ENCODE measurements at places on chromosomes 2 and 18.

DNA sequence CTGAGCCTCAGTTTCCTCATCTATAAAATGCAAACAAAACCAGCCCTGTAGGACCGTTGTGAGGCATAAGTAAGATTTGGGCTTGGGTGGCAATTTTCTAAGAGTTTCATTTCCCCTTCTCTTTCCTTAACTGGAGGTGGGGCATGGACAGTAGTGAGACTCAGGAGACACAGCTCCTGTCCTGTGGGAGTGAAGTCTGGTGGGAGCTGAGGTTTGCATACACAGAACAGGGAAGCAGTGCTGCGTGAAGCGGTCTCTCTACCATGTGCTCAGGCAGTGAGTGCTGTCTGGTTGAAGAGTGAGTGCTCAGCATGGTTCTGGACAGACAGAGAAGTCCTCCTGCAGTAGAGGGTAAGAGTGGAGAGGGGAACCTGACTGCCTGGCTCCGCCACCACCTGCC lies 62.3 kb upstream of the MCFD2 start:
- DNase-seq, result no peak

DNA sequence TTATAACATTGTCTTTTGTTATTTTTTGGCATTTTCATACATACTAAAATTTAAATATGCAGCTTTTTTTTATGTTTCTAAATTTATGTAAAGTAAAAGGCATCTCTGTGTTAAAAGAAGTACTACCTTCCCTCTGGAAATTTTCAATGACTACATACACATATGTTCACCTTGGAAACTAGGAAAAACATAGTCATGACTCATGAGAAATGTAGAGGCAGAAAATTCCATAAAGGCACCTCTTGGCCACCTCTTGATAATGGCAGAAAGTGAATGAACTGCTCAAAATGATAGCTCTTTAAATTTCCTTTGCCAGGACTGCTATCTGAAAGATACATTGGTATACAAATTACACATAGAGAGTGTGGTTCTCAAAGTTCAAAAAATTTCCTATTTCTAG lies 889.1 kb upstream of the ZEB2 start:
- DNase-seq, result no peak

- DNase-seq, result peak; percentile 49
Observed at GRCh38 chr2:96325884-96326255, 753 bp downstream of the ITPRIPL1 start.

DNA sequence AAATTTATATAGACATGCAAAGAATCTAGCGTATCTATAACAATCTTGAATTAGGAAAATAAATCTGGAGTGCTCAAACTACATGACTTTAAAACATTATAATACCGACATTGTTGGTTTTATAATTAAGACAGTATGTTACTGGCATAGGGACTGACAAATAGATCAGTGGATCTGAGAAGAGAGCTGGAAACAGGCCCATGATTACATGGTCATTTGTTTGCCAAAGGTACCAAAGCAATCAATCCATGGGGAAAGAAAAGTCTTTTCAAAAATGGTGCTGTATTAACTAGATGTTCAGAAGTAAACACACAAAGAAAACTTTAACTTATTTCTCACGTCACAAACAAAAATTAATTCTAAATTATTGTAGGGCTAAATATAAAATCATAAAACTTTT lies 124.2 kb downstream of the BCL2L11 start:
- DNase-seq, result no peak

DNA sequence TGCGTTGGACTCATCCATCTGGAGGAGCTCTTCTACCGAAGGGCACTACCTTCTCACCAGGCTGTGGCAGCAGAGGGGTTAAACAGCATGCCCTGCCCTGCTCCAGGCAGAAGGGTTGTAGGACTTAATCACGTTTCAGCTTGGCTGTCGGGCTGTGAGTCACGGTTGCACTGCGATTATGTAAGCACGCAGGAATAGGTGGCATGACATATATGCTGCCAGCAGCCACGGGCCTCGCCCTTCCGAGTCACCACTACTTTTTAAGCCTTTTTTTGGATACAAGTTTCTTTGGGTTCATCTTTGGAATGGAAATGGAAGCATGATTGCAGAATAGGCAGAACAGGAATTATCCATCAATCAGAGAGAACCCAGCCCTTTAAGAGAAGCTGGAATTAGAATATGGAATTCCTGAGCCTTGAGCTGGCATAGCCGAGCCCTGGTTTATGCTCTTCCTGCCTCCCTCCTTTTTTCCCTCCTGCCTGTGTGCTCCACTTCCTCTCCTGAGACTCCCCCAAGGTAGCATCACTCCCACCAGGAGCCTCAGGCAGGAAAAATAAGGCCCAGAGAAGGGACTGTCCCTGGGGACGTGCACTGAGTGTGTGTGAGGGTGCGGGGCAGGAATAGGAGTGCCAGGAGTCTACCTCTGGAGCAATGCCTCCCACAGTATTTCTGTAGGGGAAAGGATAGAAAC lies 86.8 kb downstream of the SEMA4F start:
- peak; percentile 64 for DNase-seq

GRCh38 chr2:120809609-120810440 lies 74.2 kb downstream of the GLI2 start:
- no peak for DNase-seq

GRCh38 chr2:190718652-190719526 lies 70.0 kb downstream of the NAB1 start:
- peak; percentile 82 for DNase-seq

DNA sequence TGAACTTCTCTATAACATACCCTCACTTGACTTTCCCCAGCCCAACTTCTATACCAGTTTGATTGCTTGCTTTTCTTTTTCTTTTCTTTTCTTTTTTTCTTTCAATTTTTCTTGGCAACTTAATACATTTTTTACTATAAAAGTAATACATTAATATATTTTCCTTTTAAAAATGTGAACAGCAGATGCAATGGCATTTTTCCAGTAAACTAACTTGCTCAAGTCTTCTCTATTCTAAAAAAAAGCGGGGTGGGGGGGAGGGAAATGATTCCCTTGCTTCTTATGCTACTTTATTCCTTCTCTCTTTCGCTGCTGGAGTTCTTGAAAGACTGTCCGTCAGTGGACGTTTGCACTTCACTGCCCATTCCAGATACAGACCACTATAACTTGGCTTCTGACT lies 70.5 kb downstream of the RBMS1 start:
- DNase-seq, result no peak

GRCh38 chr2:42124011-42124785 lies 45.0 kb upstream of the EML4 start:
- peak; percentile 63 for DNase-seq

DNA sequence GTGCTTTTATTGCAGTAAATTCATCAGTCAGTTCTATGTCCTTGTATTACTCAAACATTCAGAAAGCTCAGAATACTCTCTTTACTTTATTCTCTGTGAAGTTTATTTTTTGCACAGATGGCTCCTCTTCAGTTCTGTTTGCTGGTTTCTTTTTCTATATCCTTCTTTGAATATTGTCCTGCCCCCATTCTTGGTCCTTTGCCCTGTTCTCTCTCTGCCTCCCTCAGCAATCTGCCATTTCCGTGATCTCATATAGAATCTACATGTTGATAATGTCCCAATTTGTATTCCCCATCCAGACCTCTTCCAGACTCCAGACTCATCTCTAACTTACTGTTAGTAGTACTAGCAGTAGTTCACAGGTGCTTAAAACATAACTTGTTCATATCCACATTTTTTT lies 102.6 kb downstream of the HNMT start:
- no peak for DNase-seq

DNA sequence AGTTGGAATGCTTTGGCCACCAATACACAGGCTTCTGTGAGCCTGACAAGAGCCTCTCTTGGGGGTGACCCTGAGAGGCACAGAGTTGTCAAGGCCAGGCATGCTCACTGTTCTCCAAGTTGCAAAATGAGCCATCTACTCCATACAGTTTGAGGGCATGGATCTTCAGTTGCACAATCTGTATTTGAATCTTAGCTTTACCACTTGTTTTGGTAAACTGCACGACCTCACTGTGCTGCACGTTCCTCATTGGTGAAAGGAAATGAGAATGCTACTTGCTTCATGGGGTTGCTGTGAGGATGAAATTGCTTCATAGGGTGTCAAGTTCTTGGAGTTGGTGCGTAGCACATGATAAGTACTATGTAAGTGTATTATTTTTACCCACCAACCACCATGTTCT lies 12.0 kb upstream of the HAAO start:
- no peak for DNase-seq

DNA sequence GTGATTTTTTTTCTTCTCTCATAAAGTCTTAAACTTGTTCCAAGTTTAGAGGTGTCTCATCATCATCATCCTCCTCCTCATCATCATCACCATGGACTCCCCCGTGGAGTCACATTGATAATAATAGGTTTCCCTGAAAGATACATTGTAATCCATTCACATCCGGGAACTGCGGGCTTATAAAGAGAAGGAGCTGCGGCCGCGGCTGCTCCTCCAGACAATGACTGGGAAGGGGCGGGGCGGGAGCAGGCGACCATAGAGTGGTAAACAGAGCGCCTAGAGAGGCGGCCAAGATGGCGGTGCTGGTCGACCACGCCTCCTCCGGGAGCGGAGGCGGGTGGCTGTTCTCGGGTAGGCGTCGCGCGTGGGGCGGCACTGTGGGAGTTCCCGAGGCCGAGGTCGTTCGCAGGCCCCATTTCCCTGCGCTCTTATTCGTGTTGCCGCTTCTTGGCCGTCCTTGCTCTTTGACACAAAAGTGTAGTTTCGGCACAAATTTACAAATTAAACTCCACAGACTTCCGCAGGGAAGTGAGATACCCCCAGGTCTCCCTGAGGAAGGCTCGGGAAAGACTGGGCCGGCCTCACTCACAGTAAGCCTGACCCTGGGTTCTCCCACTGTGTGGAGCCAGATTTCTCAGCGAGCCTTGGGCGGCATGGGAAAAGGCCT lies 1.8 kb upstream of the TCF4 start:
- peak; percentile 100 for DNase-seq

DNA sequence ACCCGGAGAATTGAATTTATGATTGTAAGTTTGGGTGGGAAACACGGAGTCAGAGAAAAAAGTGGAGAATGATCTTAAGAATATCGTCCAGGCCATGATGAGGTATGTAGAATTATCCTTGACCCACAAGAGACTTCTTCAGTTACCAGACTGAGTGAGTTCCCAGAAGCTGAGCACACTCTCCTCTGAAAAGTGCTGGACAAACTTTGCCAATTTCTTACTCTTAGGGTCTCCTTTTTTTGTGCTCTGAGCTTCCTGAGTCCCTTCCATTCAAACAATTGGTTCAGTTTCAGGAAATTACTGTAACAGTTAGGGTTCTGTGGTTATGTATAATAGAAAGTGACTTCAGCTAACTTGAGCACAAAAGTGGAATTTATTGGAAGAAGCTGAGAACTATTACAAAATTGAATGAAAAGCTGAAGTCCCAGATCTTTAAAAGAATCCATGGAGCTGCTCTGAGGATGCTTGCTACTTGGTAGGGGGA lies 50.6 kb upstream of the EHBP1 start:
- DNase-seq, result no peak

GRCh38 chr18:73752546-73752945 lies 395.1 kb downstream of the FBXO15 start:
- peak; percentile 74 for DNase-seq

- DNase-seq, result no peak
Observed at GRCh38 chr18:79495591-79496071, 99.9 kb downstream of the NFATC1 start.

DNA sequence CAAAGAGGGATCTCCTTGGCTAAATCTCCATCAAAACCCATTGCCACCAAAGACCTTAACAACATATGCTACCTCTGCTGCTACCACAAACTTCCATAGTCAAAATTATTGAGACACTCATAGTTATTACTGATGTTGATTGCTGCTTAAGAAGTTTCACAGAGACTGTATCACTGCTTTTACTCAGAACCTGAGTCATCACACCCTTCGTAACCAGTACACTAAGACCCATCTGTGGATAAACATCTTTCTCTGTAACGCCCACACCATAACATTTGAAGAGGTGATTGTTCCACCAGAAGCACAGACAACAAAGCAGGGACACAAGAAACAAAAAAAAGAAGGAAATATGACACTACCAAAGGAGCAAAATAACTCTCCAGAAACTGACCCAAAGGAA lies 1563.1 kb downstream of the LRP1B start:
- peak; percentile 27 for DNase-seq

DNA sequence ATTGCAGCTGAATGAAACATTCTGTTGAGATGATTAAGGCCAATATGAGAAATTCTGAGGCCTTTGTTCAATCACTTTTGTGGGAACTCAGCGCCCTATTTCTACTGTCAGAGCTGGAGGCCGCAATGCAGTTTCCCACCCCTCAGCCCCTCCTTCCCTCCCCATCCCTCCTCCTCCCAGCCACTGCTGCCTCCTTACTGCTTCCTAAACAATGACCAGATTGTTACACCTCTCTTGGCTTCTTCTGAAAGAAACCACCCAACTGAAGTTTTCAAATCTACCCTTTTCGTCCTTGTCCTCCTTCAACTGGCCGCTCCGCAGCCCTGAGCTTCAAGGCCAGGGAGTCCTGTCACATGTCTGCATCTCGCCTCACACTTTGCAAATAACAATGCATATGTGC lies 36.7 kb upstream of the MAPK4 start:
- DNase-seq, result no peak

DNA sequence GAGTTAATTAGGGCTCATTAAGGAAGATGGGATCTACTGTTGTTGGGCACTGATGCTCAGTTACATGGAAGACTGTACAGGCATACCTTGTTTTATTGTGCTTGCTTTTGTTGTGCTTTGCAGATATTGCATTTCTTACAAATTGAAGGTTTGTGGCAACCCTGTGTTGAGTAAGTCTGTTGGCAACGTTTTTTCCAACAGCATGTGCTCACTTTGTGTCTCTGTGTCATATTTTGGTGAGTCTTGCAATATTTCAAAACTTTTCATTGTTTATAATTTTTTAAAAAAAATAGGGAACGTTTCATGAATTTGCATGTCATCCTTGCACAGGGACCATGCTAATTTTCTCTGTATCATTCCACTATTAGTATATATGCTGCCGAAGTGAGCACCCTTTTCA lies 15.6 kb downstream of the PHLPP1 start:
- DNase-seq, result no peak

- peak; percentile 79 for DNase-seq
Observed at GRCh38 chr2:104944495-104944894, 90.6 kb downstream of the POU3F3 start.

DNA sequence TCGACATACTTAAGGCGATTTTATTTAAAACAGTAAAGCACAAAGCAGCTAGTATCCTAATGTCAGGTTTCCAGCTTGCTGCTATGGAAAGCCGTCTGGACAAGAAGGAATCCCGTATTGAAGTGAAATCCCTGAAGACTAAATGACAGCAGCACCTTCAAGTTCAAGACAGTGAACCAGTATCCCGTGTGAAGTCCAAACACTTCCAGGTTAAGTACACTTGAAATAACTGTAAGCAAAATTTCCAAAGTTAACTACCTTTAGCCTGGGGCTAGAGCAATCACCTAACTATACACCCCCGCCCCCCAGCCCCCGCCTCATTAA lies 1.2 kb downstream of the MBOAT2 start:
- DNase-seq, result no peak

DNA sequence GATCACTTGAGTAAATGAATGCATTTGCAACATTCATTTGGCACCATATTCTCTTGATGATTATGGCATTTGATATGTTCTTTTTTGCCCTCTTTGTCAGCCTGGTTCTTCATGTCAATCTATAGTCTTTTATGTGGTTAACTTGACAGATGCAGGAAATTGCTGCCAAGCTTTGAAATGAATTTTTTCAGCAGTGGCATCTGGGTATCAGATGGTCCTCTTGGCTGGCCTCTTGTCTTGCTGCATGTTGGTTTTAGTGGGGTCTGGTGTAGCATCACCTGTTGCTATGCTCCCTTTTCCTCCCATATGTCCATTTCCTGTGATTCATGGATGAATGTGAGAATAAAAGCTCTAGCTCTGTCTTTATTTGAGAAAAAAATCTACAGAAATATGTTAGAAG lies 119.9 kb downstream of the DPP4 start:
- peak; percentile 60 for DNase-seq
